Activated CD4-positive, CD25-positive, alpha-beta regulatory T cell (primary cell): ENCODE measurements at places on chromosomes 7 and 10.

GRCh38 chr10:83372646-83373045 is 766.7 kb upstream of the GHITM start:
- no peak for DNase-seq

DNA sequence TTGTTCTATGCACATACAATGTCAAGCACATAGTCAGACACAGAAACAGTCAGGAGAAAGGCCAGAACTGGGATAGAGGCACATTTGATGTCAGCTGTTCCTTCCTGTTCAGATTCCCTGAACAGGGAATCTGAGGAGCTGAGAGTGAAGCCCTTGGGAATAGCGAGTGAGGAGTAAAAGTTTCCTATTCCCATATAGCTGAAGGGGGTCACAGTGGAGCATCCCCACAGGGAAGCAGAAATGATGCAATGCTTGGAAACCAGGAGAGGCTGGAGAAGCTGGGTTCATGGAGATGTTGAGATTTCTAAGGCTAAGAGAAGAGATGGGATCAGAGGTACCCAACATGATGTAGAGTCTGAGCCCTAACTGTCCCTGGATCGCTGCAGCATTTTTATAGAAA is 11.3 kb upstream of the PRXL2A start:
- no peak for DNase-seq

GRCh38 chr7:42747044-42747443 is 164.8 kb downstream of the C7orf25 start:
- DNase-seq: no peak

GRCh38 chr7:111047595-111047994 is 43.3 kb upstream of the LRRN3 start:
- DNase-seq: no peak

DNA sequence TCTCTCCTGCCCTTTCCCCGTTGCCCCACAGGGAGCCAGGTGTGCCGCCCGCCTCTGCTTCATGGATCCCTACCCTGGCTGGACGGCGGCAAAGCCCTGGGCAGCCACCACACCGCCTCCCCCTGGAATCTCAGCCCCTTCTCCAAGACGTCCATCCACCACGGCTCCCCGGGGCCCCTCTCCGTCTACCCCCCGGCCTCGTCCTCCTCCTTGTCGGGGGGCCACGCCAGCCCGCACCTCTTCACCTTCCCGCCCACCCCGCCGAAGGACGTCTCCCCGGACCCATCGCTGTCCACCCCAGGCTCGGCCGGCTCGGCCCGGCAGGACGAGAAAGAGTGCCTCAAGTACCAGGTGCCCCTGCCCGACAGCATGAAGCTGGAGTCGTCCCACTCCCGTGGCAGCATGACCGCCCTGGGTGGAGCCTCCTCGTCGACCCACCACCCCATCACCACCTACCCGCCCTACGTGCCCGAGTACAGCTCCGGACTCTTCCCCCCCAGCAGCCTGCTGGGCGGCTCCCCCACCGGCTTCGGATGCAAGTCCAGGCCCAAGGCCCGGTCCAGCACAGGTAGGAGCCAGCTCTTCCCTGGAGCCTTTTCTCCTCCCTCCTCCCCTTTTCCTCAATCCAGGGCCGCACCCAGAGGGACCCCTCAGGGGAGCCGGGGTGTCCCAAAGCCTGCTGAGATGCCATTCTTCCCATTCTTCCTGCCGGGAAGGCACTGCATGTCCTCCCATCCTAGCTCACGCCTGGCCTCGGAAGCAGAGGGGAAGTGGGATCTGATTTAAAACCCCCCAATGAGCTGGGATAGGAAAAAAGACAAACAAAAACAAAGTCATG is 4.0 kb downstream of the GATA3 start:
- DNase-seq: no peak

GRCh38 chr7:157989589-157989988 is 598.0 kb downstream of the PTPRN2 start:
- DNase-seq: no peak

DNA sequence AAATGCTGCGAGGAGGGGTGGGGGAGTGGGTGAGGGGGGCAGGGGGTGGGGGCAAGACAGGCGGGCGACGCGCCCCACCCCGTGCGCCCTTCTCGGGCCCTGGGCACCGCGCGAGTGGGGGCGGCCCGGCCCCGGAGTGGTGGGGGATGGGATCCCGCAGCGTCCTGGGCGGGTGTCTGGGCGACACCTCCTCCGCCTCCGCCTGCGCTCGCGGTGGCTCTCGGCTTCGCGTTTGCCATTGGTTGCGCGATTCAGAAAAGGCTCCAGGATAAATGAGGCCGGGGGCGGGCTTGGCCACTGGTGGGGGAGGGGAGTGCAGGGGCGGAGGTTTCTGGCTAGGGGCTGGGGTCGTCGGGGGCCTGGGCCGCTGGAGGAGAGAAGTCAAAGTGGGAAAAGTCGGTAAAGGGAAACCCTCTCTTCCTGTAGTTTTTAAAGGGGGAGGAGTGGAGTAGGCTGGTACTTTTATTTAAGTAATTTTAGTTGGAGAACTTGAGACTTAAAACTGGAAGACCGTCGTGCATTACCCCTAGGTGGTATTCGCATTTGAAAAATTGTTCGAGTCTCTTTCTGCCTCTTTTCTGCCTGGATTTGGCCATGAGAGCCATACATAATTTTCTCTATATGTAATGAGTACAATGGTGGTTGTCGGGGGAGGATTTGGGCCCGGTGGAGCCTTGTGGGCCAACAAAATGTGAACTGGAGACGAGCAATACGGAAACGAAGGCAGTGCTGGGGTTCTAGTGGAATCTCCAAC is 992 bp upstream of the IGF2BP3 start:
- DNase-seq: no peak

DNA sequence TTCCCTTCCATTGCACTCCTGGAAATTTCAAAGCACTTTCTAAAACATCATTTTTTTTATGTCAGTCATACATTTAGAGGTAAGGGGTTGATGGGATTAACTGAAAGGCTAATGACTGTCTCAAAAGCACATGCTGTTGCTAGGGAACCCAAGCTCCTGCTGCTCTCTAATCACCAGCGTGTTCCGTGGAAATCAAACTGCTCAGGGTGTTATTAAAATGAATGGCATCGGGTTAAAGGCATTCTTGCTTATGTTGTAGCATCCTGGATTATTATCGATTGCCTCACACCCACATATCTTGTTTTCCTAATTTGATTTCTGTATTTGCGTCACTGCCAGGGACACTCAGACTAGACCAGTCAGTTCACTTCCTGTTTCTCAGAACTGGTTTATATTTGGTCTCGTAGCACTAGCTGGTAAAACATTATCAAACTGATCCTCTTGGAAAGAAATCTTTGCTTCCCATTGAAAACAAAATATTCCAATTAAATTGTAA is 216.5 kb upstream of the MKLN1 start:
- no peak for DNase-seq

DNA sequence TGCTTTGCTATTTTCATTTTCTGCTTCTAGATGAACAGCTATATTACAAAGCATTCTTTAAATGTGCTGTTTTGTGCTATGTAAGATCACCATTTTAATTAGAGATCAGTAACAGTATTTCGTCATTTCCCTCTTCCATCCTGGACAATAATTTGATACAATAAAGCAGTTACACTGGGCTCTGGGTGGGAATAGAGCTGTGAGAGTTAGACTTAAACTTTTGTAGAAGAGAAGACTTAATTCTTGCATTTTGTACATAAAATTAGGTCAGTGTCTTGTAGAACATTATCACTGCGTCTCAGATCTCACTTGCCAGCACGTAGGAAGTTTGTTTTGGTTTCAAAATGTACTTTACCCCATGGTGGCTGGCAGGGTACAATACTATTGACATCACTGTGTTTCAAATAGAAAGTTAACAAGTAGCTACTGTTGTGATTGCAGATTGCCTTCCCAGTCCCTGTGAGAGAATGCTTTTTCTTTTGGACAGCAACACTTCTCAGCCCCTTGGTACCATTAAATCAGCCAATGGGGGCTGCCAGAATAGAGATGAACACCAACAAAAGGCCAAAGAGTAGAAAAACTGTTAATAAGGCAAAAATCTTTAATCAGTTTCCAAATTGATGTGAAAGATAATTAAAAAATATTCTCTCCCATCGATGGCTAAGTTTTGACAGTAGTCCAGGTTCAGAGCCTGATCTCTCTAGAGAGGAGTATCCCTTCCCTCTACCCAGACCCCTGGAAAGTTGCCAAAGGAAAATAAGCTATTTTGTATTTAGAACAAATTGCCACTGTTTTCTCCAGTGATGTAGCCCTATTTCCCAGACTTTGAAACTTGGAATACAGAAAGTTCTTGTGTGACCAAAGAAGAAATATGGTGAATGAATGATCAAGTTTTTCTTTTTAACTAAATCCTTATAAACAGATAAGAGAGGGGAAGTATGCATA is 35.1 kb downstream of the SMNDC1 start:
- DNase-seq: no peak

DNA sequence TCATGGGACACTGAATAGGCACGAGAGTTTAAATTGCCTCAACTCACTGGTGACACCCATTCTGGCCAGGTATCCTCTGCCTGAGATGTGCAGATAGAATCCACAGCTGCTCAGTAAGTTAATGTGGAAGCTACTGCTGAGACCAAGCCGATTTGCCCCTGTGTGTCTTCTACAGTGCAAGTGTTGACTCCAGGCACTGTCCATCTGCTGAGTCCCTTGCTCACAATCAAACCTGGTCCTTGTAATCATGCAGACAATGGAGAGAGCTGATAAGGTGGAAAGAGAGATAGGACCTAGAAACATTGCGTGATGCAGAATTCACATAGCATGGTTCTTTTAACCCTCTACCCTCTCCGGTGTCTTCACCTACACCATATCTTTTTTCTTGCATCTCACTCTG is 101.4 kb downstream of the ITGB8 start:
- no peak for DNase-seq

DNA sequence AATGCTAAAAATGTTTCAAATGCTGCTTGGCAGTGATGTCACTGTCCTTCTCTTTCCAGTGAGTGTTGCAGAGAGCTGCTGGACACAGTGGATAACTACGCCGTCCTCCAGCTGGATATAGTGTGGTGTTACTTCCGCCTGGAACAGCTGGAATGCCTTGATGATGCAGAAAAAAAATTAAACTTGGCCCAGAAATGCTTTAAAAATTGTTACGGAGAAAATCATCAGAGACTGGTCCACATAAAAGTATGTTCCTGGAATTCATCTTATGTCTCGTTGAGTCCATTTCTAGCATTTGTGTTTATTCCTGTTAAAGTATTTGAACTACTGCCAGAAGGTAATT is 25.2 kb downstream of the NUB1 start:
- DNase-seq: no peak

DNA sequence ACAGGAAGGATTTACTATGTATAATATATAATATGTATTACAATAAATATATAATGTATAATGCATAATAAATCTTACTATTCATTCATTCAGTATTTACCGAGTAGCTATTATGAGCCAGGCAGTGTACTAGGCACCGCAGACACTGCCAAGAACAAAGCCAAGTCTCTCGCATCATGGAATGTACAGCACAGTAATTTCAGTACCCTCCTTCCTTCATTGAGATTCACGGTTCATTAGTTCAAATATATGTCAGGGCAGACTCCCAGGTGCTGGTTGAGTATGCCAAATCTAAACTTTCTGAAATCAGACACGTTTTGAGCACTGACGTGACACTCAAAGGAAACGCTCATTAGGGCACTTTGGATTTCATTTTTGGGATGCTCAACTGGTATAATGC is 9.1 kb downstream of the USP6NL start:
- DNase-seq: no peak

DNA sequence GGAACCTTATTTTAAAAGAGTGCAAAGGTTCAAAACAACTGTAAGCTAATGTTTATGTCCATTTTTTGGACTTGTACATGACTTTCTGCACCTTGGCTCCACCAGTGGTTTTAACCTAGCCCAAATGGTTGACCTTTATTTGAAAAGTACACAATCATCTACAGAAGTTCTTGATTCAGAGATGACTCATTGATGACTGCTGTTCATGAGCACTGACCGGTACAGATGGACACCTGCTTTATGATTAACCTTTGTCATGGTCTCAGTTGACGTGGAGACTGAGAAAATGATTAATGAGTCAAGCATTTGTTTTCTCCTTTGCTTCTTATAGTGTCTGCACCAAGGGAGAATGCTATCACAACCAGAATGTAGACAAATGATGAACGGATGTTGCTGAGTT is 55.7 kb upstream of the PTER start:
- no peak for DNase-seq

DNA sequence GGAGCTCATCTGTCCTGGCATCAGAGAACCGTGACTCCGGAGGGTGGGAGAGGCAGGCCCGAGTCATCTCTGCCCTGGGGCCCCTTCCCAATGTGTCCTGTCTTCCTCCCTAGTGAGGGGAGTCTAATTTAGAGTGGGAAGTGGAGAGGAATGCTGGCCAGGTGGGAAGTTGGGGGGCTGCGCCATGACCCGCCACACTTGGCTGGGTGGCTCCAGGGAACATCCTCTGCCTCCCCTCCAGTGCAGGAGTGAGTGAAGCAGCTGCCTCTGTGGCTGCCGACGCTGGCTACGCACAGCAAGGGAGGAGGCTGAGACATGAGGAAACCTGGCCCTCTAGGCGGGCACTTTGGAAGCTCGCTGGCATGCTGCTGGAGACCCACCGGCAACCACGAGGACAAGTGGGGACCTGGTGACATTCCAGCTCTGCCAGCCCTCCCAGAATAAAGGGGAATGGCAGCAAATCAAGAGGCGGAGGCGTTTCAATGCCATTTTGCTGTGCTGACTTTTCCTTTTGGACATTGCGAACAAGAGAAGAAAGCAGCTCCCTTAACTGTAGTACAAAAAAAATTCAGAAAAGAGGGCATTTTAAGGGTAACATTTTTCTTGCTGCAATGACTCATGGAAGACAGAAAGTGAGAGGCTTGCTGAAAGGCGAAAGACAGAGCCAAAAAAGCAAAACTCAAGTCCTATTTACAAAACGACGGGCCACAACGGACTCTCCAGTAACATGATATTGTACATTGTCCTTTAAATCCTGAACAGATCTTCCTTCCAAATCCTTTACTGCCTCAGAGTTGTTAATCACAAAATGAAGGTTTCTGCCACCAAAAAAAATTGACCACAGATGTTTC is 121.2 kb upstream of the PITRM1 start:
- no peak for DNase-seq

GRCh38 chr10:26690731-26691475 is 6.6 kb upstream of the PDSS1 start:
- no peak for DNase-seq

DNA sequence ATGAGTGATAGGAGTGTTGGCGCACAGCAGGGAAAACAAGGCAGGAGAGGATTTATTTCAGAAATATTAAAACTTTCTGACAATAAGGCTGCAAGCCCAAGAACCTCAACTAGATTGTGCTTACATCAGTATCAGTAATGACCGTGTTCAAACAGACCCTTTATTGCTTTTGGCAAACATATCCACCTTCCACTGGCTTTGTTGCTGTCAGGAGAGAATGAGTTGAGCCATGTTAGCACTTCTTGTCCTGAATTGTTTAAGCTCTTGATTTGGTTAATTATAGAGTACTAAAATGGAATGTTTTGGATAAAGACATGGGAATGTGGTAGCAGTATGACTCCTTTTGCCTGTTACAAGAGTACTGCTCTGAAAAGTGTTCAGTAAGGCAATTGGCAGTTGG is 3.8 kb downstream of the AHCYL2 start:
- DNase-seq: no peak
